ENCODE measurements at places on chromosomes 6 and 20.

GRCh38 chr6:45423111-45423823 is 45.5 kb upstream of the SUPT3H start:
- DNase-seq = no peak

- DNase-seq = no peak
Observed at GRCh38 chr6:160534050-160534696, 129.9 kb downstream of the LPA start.

DNA sequence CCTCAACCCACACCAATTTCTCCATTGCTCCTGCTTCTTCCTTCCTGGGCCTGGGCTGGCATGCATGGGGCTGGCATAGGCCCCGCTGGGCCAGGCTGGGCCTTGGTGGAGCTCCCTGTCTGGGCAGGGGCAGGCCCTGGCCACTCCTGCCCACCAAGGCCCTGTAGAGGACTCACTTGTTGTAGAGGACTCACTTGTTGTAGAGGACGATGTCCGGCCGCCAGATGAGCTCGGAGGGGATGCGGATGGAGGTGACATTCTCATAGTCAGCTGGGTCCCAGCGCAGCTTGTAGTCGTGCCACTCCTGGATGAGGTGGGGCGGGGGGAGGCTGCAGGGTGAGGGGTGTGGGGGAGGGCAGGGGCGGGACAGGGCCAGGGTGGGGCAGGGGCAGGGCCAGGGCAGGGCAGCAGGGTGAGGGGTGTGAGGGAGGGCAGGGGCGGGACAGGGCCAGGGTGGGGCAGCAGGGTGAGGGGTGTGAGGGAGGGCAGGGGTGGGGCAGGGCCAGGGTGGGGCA is 5.3 kb downstream of the CHRNA4 start:
- DNase-seq = no peak

GRCh38 chr6:73504160-73504559 is 16.7 kb downstream of the EEF1A1 start:
- no peak for DNase-seq

GRCh38 chr6:157716251-157716995 is 106.6 kb upstream of the SNX9 start:
- DNase-seq = no peak
